ENCODE measurements at places on chromosomes 7 and 10. TPM values are rescaled to one million over a fixed set of nuclear protein-coding genes. Genes with fewer than 3 reads are reported as not detected.

The MEOX2 gene
- total RNA-seq = not detected

DNA sequence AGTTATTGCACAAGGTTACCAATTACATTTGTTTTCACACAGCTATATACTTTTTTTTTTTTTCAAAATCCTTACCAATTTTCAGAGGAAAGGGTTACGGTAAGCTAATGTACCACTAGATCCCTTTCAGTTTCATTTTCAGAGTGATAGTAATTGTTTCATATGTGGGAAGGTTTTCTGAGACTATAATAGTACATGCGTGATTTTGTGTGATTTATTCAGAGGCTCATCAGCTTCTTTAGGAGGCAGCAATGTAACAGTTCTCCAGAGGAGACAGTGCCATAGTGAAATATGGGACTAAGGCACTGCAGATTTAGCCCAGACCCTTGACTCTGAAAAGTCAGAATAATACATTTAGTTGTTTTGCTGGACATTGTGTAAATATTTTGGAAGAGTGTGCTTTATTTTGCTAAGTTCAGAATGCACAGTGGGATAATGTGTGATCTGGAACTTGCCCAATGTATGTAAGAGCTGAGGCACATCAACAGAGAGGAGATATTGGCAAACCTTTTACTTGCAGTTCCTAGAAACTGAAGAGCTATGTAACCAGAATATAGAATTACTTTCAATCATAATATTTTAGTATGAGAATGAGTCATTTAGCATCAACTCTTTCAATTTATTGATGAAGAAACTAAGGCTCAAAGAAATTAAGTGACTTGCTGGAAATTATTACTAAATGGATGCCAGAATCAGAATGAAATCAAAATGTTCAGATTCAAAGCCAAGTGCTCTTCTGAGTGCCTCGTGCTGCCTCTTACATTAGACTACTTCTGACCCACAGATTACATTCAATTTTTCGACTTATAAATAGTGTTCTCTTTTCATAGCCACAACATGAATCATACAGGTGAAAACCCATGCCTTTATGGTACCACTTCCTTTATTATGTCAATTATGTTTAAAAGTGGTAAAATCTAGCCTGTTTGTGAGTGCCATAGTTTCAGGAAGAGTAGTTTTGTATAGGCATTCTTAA, 207.7 kb upstream of the TEX47 start:
- H3K27me3 ChIP-seq = peaks cover 6% of the 10 kb centered on the region
- peak overlapping the region; percentile 77 for H3K4me3 ChIP-seq
- no peak for DNase-seq
- H3K36me3 ChIP-seq = peaks cover 1% of the 10 kb centered on the region
- H3K4me1 ChIP-seq = peaks cover 17% of the 10 kb centered on the region
- peak overlapping the region; percentile 84 for H3K27ac ChIP-seq

DNA sequence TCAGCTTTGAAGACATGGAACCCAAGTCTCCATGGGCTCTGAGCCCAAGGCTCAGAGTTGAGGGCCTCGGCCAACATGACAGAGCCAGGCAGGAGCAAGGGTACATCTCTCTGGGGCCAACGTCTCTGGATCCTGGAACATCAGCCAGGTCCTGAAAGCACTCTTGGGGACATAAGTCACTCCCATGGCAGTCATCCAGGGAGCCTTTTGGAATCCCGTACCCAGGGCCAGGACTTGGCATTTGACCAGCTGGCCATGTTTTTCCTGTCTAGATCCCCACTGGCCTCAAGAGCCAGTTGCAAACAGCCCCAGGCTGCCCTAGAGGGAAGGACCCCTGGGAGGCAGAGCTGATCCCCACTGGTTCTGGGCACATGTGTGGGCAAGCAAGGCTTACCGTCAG, 4.3 kb upstream of the CXCL12 start:
- H3K4me3 ChIP-seq = no peak overlapping the region
- no peaks in the 10 kb centered on the region for H3K36me3 ChIP-seq
- H3K4me1 ChIP-seq = no peaks in the 10 kb centered on the region
- H3K27ac ChIP-seq = no peak overlapping the region
- no peak for DNase-seq
- peaks cover 13% of the 10 kb centered on the region for H3K27me3 ChIP-seq

DNA sequence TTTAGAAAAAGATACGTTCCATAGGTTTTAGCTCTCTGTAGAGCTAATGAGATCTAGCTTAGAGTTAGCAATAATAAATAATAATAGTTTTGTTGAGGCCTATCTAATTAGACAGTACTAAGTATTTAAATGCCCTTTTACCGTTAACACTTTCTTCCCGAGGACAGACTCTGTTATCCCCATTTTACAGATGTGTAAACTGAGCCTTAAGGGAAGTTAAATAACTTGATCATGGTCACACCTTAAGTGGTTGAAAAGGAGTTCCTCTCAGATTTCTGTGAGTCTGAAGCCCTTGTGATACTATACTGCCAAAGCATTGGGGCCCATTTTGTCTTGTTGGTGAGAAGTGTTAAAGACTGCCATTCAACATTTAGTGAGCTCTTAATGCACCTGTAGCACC, 61.6 kb downstream of the CYP51A1 start:
- H3K27me3 ChIP-seq = no peaks in the 10 kb centered on the region
- no peak overlapping the region for H3K27ac ChIP-seq
- DNase-seq = no peak
- H3K4me1 ChIP-seq = no peaks in the 10 kb centered on the region

The FBXO24 gene
- 0.41 TPM for total RNA-seq

The AP5Z1 gene
- total RNA-seq = 56.8 TPM

The CDK14 gene
- 1.6 TPM for total RNA-seq

The HDAC9 gene
- 0.86 TPM for total RNA-seq

DNA sequence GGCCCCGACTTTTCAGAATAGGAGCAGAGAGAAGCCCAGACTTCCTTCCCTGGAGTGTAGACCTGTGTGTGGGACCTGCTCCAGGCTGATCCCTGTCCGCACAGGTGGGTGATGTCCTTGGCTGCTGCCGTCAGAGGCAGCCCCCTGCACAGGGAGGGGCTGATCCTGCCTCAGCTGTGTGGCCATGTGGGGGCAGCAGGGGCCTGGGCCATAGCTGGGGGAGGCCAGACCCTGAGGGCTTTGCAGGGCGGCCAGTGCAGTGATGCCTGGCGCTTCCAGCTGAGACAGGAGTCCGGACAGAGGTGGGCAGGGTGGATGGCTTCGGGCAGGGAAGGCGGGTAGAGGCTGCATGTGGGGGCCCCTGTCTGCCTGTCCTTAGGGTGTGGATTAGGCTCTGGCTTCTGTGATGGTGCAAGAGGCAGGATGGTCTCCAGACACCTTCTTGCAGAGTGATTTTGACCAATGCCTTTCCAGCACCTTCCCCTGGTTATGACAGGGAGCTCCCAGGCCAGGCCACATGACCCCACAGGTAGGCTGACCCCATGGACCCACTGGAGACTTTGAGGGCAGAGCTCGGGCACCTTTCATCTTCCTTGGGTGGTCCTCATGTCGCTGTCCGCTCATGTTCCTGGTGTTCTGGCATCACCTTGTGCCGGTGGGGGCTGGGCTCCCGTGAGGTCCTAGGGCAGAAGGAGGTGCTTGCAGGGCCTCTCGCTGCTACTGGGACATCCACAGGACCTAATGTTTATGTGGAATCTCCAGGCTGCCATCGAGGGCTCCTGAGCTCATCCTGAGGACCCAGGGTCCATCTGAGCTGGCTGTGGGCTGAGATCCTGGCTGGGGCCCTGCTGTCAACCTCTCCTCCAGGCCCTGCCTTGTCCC, 141.5 kb downstream of the ADCY1 start:
- no peak overlapping the region for H3K27ac ChIP-seq
- no peaks in the 10 kb centered on the region for H3K36me3 ChIP-seq
- no peak overlapping the region for H3K4me3 ChIP-seq
- no peaks in the 10 kb centered on the region for H3K4me1 ChIP-seq
- H3K27me3 ChIP-seq = no peaks in the 10 kb centered on the region

GRCh38 chr7:33886149-33886623, 19.2 kb upstream of the BMPER start:
- no peaks in the 10 kb centered on the region for H3K36me3 ChIP-seq
- no peak for DNase-seq
- no peak overlapping the region for H3K27ac ChIP-seq

DNA sequence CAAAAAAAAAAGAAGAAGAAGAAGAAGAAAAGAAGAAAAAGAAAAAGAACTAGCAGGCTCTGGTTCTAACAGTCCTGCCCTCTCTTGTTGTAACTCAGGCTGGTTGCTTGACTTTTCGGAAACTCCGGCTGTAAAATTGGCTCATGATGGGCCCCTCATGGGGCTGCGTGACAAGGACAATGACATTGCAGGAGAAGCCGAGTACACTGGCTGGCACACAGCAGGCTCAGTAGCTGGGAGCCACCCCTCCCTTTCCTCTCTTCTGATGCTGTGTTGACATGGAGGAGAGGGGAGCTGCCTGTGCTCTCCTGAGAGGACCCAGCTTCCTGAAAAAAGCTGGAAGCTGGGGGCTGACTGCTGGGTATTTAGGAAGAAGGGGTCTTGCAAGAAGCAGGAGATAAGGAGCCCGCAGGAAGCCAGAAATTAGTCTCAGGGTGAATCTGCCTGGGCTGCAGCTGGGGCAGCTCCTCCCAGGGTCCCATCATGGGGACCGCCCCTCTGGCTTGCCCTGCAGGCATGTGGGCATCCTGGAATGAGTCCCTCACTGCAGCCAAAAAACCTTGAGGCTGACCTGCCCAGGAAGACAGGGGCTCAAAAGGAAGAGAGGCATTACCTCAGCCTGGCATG, 14.6 kb upstream of the GPR26 start:
- H3K4me3 ChIP-seq = no peak overlapping the region
- no peaks in the 10 kb centered on the region for H3K4me1 ChIP-seq
- H3K36me3 ChIP-seq = no peaks in the 10 kb centered on the region
- peaks cover 1% of the 10 kb centered on the region for H3K27me3 ChIP-seq

- H3K27me3 ChIP-seq = peaks cover 3% of the 10 kb centered on the region
- H3K27ac ChIP-seq = no peak overlapping the region
- no peak for DNase-seq
- H3K4me1 ChIP-seq = no peaks in the 10 kb centered on the region
Measured at GRCh38 chr10:51005551-51005950, 68.7 kb upstream of the PRKG1 start.

DNA sequence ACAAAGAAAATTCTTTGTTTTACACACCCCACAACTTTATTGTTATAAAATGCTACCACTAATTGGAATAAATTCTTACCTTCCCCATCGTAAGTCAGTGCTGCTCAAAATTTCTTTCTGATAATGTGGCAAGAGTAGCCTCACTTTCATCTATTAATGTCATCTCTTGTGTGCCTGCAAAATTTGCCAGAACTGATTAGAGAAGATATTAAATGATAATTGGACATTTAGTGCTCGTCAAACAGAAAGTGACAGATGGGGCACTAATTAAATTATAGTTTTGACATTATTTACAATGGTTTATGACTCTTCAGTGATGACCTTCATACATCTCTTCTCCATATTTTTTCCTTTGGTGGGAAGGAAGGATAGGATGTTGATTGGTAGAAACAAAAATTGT, 690.9 kb downstream of the NXPH1 start:
- H3K27ac ChIP-seq = no peak overlapping the region
- no peak overlapping the region for H3K4me3 ChIP-seq
- H3K27me3 ChIP-seq = no peaks in the 10 kb centered on the region
- H3K36me3 ChIP-seq = no peaks in the 10 kb centered on the region
- H3K4me1 ChIP-seq = no peaks in the 10 kb centered on the region
- no peak for DNase-seq

The BEND7 gene
- not detected for total RNA-seq

The ANXA8 gene
- 0.12 TPM for total RNA-seq

The SHTN1 gene
- total RNA-seq = not detected

DNA sequence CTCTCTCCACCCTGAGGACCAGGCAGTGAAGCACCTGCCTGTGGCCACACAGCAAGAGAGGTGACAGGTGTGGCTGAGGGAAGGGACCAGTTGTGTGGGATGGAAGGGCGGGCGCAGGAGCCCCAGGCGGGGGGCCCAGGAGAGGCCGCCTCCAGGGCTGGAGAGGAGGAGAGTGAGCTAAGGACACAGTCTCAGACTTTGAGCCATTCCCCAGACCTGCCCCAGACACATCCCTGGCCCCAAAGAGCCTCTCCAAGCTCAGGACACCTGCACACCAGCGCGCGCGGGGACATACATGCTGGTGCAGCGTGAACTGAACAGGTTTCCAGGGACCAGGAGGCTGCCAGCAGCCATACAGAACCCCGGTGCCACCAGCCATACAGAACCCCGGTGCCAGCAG, 237.3 kb downstream of the MAD1L1 start:
- no peaks in the 10 kb centered on the region for H3K4me1 ChIP-seq
- H3K36me3 ChIP-seq = no peaks in the 10 kb centered on the region
- no peak for DNase-seq
- H3K27me3 ChIP-seq = no peaks in the 10 kb centered on the region
- no peak overlapping the region for H3K27ac ChIP-seq
- no peak overlapping the region for H3K4me3 ChIP-seq

DNA sequence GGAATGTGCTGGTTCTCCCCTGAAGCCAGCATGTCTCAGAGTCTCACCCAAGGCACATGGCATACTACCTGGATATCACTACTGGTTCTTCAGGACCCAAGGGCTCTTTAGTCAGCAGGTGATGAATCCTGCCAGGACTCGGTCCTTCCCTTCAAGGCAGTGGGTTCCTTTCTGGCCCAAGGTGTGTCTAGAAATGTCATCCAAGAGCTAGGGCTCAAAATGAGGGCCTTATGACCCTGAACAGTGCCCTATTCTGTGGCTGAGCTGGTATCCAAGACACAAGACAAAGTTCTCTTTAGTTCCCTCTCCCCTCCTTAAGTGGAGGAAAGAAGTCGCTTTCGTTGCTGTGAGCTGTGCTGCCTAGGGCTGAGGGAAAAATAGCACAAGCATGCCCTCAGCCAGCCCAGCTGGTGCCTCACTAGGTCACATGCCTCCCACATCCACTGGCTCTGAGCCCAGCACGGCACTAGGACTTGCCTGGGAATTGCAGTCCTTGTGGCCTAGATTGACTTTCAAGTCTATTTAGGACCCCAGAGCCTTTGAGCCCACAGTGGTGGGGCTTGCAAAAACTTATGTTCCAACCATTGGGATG, 106.0 kb downstream of the BMS1 start:
- peaks cover 5% of the 10 kb centered on the region for H3K27me3 ChIP-seq
- no peaks in the 10 kb centered on the region for H3K36me3 ChIP-seq
- no peaks in the 10 kb centered on the region for H3K4me1 ChIP-seq
- no peak overlapping the region for H3K4me3 ChIP-seq

GRCh38 chr7:32221056-32221455, 150.8 kb upstream of the PDE1C start:
- no peak for DNase-seq
- no peak overlapping the region for H3K27ac ChIP-seq
- H3K4me1 ChIP-seq = no peaks in the 10 kb centered on the region
- no peaks in the 10 kb centered on the region for H3K27me3 ChIP-seq
- H3K36me3 ChIP-seq = no peaks in the 10 kb centered on the region

The SLIT1 gene
- 0.15 TPM for total RNA-seq

Measured in activated T-helper 1 cell treated with anti-CD3 and anti-CD28 coated beads, Interleukin-12 subunit alpha, Interleukin-12 subunit beta, Interleukin-2, Interleukin-4 antibody, amounts not matched to agents 30 ng/mL and 10 ng/mL and 1 ng/mL, durations not matched to agents 14 hours and 24 hours and 36 hours (primary cell).